ENCODE measurements at places on chromosomes 3 and 15.

DNA sequence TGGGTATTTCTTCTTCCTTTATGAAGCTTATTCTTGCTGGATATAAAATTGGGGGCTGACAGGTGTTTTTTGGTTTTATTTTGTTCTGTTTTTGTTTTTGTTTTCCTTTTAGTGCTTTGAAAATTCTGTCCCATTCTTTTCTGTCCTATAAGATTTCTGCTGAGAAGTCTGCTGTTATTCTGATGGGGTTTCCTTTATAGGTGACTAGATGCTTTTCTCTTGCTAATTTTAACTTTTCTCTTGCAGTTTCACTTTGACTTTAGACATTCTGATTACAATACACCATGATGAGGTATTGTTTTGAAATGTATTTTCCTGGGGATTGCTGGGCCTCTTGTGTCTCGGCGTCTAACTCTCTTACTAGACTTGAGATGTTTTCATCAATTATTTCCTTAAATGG, 22.8 kb downstream of the TTC14 start:
- no peak for DNase-seq

GRCh38 chr3:50661321-50661837, 13.3 kb upstream of the DOCK3 start:
- DNase-seq = no peak

DNA sequence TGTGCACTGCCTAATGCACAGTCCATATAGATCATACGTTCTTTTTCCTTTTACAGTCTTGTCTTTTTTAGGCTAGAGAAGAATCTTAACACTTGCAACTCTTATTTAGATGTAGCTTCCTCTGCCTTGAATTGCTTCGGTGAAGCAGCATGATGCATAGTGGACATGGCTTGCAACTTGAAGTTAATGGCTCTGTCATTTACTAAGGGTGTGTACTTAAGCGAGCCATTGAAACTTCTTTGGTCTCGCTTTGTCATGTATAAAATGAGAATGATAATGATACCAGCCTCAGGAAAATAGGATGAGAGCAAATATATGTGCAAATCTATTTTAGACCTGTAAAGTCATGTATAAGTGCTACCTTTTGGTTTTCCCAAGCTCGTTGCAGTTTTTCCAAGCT, 147.4 kb downstream of the GHSR start:
- no peak for DNase-seq

DNA sequence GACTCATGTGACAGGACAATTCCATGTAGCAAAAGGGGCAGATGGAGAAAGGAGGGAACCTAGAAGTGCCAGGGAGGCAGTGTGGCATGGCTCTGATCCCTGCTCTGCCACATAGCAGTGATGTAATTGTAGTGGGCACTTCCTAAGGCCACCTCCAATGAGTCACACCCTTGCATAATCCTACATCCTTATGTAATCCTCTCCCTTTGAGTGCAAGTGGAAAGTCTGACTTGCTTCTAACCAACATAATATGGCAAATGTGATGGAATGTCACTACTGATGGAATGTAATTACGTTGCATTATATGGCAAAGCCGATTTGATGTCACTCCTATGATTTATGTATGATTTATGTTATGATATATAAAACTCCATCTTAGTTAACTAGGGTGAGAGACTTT, 72.9 kb upstream of the ATP2C1 start:
- DNase-seq = no peak

- no peak for DNase-seq
These were observed 808 bp downstream of the ARRDC4 start for GRCh38 chr15:97961067-97961954.

- no peak for DNase-seq
These were observed 1132.5 kb downstream of the TUSC7 start for GRCh38 chr3:117842086-117842485.

- no peak for DNase-seq
These were observed 51.4 kb upstream of the IQSEC1 start for GRCh38 chr3:13124631-13125030.

GRCh38 chr3:192128060-192128459, 599.3 kb downstream of the FGF12 start:
- no peak for DNase-seq

GRCh38 chr15:80989081-80989517, 520 bp downstream of the MESD start:
- no peak for DNase-seq

DNA sequence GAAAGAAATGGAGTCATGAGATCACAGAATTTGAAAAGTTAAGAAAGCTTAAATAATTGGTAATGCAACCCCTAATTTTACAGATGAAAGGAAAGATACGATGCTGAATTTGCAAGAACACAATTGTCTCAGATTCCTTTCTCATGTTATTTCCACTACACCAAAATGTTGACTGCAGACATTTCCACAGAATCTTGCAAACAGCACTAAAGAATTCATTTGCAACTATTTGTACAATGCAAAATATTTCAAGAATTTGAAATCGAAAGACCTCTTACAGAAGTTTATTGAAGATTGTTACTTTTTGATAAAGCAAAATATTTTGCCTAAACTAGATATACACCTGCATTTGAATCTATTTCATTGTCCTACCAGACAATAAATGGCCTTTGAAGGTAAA, 194.1 kb upstream of the KCNMB2 start:
- DNase-seq = no peak

DNA sequence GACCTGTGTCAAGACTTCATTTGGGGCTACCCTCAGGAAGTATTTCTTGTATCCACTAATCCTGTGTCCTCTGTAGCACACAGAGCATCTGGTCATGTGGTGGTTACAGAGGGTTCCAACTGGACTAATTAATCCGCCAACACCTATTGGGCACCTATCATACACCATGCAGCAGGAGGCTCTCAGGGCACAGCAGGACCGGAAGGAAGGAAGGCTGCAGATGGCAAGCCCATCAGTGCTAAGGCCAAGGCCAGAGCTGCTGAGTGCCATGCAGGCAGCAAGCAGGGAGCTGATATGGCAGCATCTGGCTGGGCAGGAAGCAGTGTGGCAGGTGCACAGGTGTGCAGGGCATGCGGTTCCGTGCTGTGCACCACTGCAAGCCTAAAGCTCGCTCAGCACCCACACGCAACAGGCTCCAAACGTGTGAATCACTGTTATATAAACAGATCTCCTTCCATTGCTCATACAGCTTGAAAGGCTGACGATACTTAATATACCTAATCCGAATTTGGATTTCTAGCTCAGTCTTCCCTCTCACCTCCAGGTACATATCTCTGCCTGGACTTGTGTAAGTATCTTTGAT, 64.4 kb upstream of the SNRPA1 start:
- DNase-seq = no peak

GRCh38 chr3:14153663-14154062, 24.7 kb downstream of the XPC start:
- no peak for DNase-seq

GRCh38 chr3:122562923-122563716, 980 bp downstream of the PARP9 start:
- DNase-seq = no peak

GRCh38 chr3:23161308-23161707, 41.8 kb upstream of the UBE2E2 start:
- no peak for DNase-seq

GRCh38 chr15:79572691-79573404, 140.7 kb downstream of the MINAR1 start:
- DNase-seq = no peak

DNA sequence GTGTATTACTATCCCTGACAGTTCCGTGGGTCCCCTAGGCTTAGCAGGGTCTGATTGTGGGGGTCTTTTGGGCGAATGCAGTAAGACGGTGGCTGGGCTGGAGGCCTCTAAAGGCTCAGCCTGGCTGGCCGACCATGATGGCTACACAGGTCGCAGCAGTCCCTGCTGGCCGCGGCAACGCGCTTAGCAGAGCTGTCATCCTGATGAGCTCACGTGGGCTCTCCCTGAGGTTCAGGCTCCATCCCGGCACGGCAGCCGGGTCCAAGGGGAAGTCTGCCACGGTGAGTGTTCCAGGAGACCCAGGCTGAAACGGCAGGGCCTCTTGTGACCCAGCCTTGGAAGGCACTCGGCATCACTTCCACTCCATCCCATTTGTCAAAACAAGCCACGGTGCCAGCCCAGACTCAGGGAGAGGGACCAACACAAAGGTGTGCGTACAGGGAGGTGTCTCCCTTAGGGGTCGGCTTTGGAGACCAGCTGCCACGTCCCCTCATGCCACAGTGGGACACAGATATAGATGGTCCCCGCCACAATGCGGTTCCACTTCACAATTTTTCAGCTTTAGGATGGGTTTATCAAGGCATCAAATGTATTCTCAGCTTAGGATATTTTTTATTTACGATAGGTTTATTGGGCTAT, 101.8 kb downstream of the XXYLT1 start:
- no peak for DNase-seq

GRCh38 chr15:39145854-39146625, 434.8 kb upstream of the THBS1 start:
- no peak for DNase-seq

DNA sequence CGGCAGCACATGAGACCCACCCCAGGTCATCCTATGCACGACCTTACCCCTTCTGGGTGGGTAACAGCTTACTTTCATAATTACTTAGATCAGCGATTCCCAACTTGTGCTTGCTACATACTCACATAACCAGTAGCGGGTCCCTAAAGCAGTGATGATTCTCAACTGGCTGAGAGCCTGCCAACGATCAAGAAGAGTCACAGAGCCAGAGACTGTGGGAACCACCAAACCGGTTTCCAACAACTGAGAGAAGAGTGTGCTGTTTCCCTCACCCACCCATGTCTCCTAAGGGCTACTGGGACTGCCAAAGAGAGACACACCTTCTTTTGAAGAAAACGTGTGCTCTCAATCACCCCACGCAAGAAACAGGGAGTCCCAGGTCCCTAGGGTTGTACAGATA, 12.0 kb upstream of the XXYLT1 start:
- no peak for DNase-seq

- DNase-seq = no peak
These were observed 326.4 kb upstream of the NAALADL2 start for GRCh38 chr3:174532776-174533175.

GRCh38 chr3:174170248-174170647, 688.9 kb upstream of the NAALADL2 start:
- no peak for DNase-seq

GRCh38 chr3:11584570-11584969, 59.1 kb downstream of the VGLL4 start:
- no peak for DNase-seq

- no peak for DNase-seq
These were observed 156.1 kb downstream of the OR4M2 start for GRCh38 chr15:22236469-22236868.

GRCh38 chr15:28080386-28080785, 18.7 kb downstream of the OCA2 start:
- no peak for DNase-seq

GRCh38 chr15:49387471-49387870, 35.6 kb upstream of the FGF7 start:
- DNase-seq = no peak

DNA sequence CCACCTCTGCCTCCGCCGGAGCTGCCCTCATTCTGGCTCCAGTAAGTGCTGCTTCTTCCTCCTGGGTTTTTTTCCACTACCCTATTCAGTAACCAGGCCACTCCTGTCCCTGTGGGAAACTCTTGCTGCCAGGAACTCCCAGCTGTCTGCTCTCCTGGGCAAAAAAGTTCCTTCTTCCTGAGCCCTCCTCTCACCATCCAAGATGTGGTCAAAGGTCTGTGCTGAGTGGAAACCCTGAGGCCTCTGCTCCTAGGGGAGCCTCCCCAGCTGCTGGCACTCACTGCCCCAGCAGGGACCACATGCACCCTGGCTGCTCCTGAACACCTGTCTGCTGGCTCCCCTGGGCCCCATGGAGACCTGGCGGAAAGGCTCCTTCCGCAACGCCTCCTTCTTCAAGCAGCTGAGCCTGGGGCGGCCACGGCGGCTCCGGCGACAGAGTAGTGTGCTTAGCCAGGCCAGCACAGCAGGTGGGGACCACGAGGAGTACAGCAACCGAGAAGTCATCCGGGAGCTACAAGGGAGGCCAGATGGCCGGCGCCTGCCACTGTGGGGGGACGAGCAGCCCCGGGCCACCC, 454 bp downstream of the C15orf62 start:
- no peak for DNase-seq

DNA sequence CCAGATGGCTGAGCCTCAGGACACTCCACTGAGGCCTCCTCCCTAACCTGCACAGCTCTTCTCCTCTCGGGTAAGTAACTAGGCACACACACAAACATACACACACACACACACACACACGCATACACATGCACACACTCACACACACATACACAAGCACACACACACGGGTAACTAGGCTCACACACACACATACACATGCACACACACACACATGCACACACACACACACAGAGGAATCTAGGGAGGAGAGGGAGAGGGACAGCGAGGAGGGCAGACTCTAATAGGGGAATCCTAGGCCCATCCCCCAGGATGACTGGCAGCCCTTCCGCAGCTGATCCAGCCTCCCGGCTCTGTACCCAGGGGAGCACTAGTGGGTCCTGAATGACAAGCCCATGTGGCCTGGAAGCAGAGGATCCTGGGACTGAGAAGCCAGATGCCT, 177.4 kb upstream of the LINGO1 start:
- no peak for DNase-seq

GRCh38 chr3:10833855-10834414, 17.9 kb downstream of the SLC6A11 start:
- no peak for DNase-seq

GRCh38 chr3:122892118-122892960, 97.5 kb downstream of the SLC49A4 start:
- no peak for DNase-seq

- DNase-seq = no peak
These were observed 150.5 kb upstream of the LRRFIP2 start for GRCh38 chr3:37324850-37325321.

GRCh38 chr3:186824430-186825139, 17.9 kb upstream of the ADIPOQ start:
- DNase-seq = no peak

- no peak for DNase-seq
These were observed 194.8 kb downstream of the ATP10A start for GRCh38 chr15:25668236-25668795.

GRCh38 chr15:64315216-64315615, 40.8 kb downstream of the CSNK1G1 start:
- DNase-seq = no peak

GRCh38 chr3:120040813-120041377, 53.4 kb downstream of the GSK3B start:
- DNase-seq = no peak

- no peak for DNase-seq
These were observed 326.5 kb upstream of the GBE1 start for GRCh38 chr3:82087958-82088357.

- no peak for DNase-seq
These were observed 56.1 kb upstream of the PLXNA1 start for GRCh38 chr3:126926684-126927400.

Data from stimulated activated CD4-positive, alpha-beta T cell treated with anti-CD3 and anti-CD28 coated beads, Interleukin-15, amount 100 ng/mL, for 48 hours (primary cell).